GM12864 (cell line): ENCODE measurements at places on chromosomes 12 and 14.

- no peak for DNase-seq
These were observed 11.1 kb downstream of the DCN start for GRCh38 chr12:91171476-91171875.

DNA sequence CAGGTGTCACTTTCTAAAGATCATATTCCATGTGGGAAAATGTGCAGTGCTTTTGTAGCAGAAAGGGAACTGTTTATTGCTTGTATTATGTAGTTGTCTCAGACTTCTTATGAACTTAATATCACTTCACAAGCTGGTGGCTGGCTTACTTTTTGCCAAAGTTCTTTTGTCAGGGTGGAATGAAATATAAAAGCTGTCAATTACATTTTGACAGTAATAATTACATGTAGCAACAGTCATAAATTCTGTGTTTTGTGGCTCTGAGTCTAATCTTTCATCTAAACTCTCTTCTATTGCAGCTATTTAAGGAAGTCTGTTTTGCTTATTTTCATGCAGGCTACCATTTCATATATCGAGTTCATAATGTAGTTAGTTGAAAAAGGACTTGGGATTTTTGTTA lies 106.6 kb downstream of the OTOGL start:
- DNase-seq: no peak

DNA sequence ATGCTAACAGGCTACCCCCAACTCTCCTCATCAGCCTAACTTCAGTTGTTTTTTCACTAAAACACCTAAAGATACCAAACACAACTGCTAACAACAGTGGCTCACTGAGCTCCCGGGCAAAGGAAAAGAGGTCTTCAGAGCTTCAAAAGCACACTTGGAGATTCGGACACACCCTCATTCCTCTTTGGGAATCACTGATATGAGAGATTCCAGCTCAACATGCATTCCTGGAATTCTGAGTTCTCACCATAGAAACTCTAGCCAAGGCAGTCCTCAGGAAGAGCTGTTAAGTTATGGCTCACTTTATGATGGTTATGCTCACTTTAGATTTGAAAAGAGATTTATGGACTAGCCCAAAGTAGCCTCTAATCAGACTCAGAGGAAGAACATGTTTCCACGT lies 40.1 kb downstream of the STXBP6 start:
- no peak for DNase-seq

- DNase-seq: no peak
These were observed 606 bp downstream of the PRIMA1 start for GRCh38 chr14:93787465-93788292.

DNA sequence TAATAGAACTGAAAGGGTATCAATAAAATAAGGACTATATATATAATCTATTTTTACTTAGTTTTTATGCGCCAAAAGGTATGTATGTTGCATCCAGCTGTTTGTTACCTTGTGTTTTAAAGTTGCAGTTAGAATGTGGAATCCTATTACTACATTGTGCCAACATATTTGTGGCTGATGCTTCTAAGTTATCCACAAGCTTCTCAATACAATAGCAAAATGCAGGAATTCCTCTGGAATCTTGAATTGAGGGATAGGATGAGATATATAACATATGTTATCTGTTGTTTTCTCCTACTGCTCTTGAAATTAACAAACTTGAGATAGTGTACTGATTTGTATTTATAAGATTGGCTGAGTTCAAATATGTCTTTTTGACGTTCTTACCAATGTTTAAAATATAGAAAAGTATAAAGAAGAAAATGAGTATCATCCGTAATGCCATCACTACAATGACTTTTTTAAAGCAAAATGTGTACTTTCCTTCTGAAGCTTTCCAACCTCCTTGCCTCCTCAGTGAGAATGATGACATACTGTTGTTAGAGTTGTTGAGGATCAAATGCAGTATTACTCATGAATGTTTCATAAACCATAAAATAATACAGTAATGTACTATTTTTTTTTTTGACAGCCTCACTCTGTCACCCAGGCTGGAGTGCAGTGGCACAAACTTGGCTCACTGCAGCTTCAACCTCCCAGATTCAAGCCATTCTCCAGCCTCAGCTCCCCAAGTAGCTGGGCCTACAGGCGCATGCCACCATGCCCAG lies 6.6 kb downstream of the RAP1B start:
- no peak for DNase-seq

DNA sequence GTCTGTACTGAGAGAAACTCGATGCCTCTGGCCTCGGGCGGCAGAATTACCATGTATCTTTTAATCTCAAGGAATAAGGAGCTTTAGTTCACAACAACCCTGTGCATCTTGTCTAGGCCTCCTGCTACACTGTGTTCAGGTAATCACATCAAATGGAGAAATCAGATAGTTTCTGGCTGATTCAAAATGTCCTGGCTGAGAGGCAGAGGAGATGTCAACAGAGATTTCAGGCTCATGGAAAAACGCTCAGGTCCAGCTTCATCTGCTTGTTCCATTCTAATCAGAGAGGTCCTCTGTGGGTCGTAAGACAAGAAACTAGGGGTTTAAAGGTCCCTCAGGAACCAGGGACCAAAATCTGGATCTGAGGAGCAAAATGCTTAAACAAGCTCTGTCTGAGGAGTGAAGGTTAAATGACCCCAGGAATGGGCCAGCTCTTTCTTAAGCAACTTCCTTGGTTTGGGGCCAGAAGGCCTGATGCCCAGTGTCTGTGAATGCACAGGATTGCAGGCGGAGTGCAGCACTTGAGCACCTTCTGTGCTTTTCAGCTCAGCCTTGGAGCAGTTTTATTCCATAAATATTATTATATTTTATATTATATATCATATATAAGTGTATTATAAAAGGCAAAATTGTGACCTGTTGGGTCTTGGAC lies 170.2 kb upstream of the PRICKLE1 start:
- no peak for DNase-seq

DNA sequence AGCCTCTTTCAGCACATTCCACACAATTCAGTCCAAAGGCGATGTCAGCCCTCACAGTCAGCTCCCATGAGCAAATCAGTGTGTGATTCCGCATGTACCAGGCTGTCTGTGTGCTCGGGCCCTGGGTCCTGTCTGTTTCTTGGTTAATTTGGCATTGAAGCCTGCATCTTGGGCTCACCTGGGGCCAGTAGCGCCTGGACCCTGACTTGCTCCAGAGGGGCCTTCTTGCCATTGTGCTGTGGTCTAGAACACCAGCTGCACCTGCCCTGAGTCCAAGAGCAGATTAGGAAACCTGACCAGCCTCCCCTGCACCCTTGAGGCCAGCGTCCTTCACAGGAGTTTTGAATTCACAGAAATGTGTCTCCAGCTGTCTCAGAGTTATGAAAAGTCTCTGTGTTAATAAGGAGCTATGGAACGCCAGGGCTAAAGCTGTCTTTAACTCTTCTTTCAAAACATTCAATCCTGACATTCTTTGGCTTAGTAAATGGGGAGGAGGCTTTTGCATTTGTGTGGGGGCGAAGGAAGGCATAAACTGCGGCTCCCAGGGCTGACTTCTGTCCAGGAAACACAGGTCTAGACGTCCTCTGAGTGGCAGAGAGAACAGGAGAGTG lies 102.2 kb downstream of the ARF6 start:
- no peak for DNase-seq

GRCh38 chr12:93434256-93434865 lies 7.4 kb downstream of the UBE2N start:
- no peak for DNase-seq

GRCh38 chr12:122385171-122386016 lies 37.1 kb downstream of the CLIP1 start:
- no peak for DNase-seq

GRCh38 chr14:22002860-22003284 lies 329.3 kb upstream of the OR4E1 start:
- DNase-seq: no peak

DNA sequence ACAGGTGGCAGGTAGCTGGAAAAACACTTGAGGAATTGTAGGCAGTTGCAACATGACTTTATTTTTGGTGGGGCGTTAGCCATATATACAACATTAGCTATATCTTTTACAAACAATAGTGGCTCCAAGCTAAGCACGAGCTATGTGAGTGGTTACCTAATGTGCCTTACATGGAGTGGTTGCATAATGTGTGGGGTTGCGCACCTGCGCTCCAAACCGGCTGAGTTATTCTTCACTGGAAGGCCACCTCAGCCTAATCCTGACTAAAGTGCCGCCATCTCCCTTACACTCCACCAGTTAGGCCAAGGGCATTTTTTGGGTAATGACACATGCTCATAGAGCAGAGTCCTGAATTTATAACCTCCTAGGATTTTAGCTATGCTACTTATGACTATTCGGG lies 31.8 kb upstream of the G2E3 start:
- DNase-seq: no peak

DNA sequence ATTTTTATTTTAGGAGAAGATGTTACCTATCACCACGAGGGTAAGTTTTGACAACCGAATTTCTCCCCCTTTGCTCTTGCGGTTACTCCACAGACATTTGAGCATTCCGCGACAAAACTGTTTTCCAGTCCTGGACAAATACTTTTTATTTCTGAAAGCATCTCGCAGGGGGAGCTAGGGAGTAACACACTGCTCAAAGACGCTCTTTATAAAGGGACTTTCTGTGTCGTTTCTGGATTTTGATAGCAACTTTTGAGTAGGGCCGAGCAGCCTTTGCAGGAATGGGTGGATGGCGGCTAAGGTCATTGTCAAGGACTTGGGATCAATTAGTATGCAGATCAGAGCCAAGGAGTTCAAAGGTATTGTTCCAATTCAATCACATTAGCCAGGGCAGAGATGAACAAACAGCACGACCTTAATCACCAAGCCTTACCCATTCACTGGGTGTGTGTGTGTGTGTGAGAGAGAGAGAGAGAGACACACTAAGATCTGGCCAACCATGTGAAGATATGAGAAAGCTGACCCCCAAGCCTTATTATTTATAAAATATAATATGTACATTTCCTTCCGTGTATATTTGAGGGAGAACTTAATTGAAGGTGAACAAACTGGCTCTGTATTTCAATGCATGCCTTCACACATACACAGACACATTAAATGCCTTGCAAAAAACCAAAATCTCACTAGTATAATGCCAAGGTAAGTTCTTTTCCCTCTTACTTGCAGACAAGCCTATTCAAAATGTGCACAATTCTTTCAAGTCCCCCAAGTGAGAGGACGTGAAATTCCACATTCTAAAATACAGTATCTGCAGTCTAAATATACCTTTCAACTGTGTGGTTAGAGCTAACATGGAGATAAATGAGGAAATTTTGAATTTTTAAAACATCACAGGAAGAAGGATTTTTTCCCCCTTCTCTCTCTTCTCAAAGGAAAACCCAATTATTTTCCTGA lies 613.8 kb downstream of the VRK1 start:
- DNase-seq: no peak

GRCh38 chr12:96985515-96986362 lies 78.7 kb downstream of the NEDD1 start:
- no peak for DNase-seq

GRCh38 chr14:61279082-61279481 lies 2.1 kb downstream of the TMEM30B start:
- no peak for DNase-seq

DNA sequence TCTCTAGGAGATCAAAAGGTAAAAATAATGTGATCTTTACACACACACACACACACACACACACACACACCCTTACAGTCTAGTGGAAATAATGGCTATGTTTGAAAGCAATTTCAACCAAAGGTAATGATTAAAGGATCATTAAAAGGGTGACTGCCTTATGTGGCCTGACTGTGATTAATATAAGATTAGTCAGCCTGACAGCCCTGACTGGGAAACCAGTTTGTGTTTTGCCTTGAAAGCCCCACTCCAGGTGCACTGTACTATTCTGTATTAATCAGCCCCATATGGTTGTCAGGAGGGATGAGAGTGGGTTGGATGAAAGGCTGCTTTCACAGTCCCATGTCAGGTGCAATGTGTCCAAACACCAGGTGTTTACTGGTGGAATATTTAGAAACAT lies 10.5 kb downstream of the RASSF9 start:
- no peak for DNase-seq

DNA sequence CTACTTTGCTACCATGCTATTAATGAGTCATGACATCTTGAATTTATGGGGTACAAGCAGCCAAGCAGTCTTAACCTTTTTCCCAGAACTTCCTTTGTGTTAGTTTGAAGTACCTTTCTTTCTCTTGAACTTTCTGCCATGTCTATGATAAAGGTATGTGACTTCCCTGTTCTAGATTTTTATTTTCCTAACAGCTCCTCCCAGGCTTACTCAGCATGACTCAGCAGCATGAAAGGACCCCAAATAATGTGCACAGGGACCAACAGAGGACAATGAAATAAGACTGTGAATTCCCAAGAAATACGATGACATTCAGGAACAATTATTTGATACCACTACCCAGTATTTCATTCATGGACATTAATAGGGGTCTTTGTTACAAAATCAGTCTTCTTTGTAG lies 60.0 kb downstream of the TTC6 start:
- no peak for DNase-seq
